ENCODE measurements at places on chromosomes 13 and 19.

DNA sequence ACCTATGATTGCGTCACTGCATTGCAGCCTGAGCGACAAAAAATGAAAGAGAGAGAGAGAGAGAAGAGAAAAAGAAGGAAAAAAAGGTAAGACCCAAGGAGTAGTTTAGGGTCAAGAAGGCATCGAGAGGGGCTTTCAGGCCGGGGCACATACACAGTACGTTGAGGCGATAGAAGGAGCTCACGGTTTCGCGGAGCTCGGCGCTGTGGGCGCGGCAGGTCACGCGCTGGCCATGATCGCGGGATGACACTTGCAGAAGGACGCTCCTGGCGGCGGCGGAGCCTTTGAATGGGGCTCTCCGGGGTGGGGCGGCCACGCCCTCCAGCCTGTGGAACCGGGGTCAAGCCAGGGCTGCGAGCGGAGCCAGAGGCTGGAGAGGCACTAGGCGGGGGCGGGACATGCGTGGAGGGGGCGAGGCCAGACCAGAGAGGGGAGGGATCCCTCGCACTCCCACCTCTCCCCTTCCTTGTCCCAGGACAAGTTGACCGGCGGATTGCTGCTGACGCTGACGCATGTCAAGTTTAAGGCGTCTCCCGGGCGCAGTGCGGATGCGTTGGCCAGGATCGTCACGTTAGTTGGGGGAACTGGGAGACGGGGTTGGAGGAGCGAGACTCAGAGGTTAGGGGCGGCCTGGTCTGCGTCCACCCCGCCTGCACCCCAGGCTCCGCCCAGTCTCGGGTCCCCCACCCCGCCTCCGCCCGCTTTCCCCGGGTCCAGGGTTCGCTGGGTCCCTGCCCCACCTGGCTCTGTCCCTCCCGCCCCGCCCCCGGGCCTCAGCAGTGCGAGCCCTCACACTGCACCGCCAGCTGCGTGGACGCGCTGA, 6.9 kb downstream of the NPHS1 start:
- peak; percentile 29 for DNase-seq

DNA sequence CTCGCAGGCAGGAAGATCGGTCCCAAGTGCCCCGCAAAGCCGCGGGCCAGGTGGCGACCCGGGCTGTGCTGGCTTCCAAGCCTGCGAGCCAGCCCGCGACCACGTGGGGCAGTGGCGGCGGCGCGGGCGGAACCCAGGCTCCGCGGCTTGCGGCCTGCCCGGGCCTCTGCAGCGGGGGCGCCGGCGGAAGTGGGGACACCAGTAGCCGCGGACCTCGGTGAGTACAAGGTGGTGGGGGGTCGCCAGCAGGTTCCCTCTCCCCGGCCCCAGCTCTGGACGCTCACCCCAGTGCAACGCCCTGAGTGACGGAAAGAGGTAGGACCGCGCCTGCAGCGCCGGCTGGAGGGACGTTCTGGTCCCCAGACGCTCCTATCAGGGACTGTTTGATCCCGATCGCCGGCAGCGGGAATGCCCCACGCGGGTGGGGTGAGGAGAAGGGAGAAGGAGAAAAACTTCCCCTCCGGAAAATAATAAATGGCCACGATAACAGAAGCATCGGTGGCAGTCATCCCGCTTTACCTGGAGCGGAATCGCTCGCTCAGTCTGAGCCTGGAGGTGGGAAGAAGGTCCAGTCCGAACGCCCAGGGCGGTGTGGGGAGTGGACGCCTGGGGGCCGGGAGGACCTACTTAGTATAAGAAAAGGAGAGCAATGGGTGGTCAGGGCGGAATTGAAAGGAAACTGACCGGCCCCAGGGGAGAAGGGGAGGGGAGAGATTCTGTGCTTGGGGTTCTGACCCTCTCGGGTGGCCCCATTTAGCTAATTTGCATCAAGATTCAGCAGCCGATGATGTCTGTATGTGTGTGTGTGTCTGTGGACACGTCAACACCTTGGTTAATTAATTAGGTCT, at the start of gene GEMIN7:
GEMIN7 (plus strand) TSS at position 198 of the 848 bp plus-strand sequence. CDS start 10,855 bp downstream, outside the sequence.
- peak; percentile 82 for DNase-seq

DNA sequence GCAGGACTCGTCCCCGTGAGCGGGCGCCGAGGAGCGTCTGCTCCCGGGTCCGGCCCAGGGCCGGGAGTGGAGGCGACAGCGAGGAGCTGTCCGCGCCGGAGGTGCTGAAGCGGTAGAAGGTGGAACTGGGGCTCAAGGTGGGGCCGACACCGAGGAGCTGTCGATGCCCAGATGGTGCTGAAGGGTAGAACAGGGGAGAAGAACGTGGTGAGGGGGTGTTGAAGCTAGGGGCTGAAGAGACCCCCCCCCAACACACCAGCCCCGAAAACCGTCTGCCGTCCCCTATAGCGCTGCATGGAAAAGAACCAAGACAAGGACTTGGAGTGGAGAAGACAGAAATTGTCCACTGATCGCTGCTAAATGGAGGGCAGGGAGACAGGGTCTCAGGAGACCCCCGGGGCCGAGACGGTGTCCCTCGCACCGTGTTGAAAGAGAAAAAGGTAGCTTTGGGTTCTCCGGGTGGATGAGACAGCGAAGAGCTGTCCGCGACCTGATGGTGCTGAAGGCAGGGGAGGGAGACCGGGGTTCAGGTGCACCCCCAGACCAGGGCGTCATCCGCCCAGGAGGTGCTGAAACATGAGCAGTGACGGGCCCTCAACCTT, 7.1 kb upstream of the PDE4C start:
- DNase-seq, result peak; percentile 63

DNA sequence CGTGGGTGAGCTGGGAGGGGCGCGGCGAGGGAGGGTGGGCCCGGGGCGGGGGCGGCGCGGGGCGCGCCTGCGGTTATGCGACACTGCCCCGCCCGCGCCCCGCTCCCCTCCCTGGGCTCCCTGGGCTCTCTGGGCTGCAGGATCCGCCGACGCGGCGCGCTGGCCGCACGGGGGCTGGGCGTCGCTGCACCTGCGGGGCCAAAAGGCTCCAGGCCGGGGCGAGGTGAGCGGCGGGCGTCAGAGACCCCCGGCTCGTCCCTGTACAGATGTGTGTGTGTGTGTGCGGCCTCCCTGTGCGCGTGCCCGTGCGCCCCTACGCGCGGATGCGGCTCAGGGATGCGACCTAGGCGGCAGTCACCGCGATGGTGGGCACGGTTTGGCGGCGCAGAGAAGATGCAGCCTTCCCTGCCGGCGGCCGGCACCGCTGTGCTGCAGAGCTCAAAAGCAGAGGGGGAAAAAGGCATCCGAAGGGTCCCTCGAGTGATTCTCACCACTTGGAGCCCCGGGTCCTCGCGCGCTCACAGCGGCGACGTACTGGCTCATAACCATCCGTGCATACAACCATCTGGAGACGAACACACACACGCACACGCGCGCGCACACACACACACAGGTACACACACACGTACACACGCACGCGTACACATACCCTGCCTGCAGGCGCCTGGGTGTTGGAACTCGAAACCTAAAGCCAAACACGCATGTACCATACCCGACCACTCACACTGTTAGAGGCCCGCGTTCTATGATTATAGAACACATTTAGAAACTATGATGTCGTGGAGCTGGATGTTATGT, 709 bp downstream of the ATP8A2 start:
- no peak for DNase-seq

- no peak for DNase-seq
Measured at GRCh38 chr13:34037636-34038540, 219.9 kb downstream of the RFC3 start.
